Activated T-cell treated with anti-CD3 and anti-CD28 coated beads, Interleukin-2, amount 50 U/mL, for 4 hours (primary cell): ENCODE measurements at places on chromosomes 1 and 21. TPM values are rescaled to one million over a fixed set of nuclear protein-coding genes. Genes with fewer than 3 reads are reported as not detected.

OR2G6 gene
- not detected for total RNA-seq

NBPF19 gene
- 8.3 TPM for total RNA-seq

TIAM1 gene
- 103 TPM for total RNA-seq

KIAA0040 gene
- total RNA-seq = 16.1 TPM

OLIG2 gene
- not detected for total RNA-seq

BLACAT1 gene
- total RNA-seq = 0.11 TPM

S1PR1 gene
- 112 TPM for total RNA-seq

HMCN1 gene
- under 0.01 TPM for total RNA-seq
